ENCODE measurements at places on chromosomes 12 and 14.

DNA sequence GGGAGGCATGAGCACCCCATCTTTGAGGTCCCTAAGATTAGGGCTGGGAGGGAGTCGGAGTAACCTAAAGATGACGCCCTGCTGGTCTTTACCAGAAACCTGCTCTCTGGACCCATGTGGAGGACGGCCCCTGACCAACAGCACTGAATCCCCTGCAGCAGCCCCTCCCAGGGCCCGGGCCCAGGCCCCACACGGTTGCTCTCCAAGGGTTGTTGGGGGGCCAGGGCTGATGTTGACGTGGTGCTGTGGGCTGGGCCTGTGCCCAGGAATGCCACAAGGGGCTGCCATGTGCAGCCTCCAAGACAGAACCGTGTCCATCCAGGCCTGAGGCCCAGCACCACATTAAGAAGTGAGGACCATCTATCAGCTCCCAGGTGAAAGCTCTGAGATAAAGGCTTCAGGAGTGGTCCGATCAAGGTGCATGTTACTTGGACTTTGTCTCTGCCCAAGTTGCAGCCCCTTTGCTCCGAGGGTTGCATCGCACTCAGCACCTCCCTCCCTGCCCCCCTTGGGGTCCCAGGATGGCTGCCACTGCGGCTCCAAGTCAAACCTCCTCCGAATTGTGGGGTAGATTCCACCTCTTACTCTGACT is 29.6 kb downstream of the LRCOL1 start:
- no peak for DNase-seq

DNA sequence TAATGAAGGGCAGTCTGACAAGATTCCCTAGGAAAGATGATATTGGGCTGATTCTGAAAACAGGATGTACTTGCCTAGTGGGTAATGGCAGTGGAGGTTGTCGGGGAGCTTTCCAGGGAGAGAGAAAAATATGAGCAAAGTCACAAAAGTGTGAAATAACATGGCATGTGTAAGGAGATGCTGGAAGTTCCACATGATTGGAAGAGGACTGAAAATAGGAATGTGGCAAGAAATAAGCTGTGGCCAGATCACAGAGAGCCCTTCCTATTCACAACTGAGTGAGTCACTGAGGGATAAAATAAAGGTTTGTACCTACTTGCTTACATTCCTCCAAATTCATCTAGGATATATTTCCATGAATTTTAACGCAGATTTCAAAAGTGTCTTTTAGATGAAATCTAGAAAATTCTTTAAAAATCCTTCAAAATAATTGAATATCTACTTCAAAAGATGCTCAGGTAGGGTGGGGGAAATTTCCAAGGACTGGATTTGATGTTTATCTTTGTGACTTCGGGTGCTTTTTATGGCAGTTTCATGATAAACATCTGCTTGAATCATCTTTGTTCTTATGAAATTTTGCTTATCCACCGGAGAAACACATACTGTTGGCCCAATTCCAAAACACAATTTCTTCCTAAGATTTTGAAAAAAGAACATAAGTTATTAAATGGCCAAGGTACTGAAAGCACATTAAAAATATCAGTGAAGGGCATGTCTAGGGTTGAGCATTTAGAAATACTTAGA is 36.3 kb upstream of the SLC2A13 start:
- DNase-seq, result no peak

DNA sequence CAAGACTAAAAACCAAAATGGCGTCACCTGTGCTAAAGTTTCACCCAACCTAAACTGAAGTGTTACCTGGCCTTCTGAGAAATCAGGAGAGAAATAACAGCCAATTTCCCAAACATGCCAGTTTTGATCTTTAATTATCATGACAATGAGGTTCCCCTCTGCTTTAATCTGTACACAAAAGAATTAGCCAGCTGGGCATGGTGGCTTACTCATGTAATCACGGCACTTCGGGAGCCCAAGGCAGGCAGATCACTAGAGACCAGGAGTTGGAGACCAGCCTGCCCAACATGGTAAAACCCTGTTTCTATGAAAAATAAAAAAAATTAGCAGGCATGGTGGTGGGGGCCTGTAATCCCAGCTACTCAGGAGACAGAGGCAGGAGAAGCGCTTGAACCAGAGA is 4.9 kb downstream of the HEATR4 start:
- DNase-seq, result no peak

DNA sequence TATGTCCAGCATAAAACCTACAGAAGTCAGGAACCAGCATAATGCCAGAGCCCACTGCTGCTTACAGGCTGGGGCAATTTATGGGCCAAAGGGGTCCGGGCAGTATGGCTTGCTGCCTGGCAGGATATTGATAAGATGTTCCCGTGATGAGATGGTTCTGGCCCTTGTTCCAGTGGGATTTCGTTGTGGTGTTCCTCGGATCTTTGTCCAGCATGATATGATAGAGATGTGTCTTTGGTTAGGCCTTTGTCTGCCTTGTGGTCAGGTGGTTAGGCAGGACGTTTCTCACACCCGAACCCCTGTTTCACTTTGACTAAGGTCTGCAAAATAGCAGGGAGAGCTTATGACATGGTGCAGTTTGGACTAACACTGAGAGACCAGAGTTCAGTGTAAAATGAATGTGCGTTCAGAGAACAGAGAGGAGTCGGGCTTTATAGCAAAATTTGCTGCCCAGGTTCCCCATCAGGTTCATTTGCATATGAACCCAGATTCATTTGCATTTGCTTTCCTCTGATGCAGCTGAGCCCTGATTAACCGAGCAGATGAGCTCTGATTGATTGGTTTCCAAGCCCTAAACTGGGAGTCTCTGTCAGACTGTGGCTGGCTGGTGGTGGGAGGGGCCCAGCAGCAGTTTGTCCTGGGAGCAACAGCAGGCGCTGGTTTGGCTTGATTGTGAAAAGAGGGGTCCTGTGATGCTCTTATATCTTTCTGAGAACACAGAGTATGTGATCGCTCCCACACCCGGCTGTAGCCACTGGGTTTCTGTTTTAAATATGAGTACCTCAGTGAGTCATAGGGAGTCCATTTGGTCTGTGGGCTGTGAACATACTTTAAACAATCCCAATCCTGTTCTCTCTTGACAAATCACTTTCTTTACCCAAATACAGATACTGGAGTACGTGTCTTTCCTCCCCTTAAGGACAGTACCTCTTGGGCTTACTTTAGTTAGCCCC is 156.3 kb upstream of the PZP start:
- no peak for DNase-seq

- DNase-seq, result no peak
Observed at GRCh38 chr12:92199819-92200576, 54.4 kb upstream of the BTG1 start.

DNA sequence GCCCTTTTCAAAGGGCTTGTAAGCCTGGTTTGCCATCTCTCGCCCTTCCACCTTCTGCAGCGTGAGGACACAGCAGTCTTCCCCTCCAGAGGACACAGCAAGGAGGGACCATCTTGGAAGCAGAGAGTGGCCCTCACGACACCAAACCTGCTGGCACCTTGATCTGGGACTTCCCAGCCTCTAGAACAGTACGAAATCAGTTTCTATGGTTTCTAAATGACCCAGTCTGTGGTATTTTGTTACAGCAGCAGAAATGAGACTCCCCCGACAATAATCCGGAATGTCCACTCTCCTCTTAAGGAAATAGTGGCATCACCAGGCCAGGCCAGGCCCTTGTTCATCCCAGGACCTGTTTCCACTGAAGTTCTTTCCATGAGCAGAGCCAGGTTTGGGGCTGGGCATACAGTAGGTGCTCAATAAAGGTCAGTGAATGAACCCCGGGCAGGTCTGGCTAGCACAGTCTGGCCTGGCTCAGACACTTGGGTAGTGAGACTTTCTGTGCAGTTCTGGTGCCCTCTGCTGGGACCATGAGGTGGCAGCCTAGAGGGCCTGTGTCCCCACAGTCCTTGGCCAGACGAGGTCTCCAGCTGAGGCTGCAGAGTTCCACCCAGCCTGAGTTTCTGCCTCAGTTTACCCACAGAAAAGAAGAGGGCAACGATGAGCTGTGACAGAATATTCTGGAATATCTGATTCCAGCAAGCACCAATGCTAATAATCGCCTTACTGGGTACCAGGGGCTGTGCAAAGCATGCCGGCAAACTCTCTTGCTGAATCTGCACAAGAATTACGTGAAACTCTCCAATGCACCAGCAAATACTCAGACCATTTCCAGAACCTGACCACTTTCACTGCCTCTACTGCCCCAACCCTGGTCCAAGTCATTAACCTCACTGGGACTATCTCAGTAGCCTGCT is 14.0 kb downstream of the ABCB9 start:
- peak; percentile 88 for DNase-seq

DNA sequence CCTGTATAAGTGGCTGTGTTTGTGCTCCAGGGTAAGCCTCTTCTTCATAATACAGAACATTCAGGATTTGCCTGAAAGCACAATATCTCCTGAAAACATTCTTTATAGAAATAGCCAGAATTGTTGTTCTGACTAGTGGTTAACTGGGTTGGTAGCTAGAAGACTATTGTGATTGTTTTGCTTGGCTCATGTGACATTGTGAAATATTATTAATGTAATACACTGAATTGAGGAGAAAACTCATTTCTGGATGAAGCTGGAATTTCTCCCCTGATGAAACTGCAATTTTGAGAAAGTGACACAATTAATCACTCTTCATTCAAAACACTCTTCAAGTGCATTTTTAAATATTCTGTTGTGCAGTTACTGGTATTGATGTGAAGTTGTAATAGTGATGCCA is 172.3 kb upstream of the PTPRQ start:
- DNase-seq, result no peak

- DNase-seq, result no peak
Observed at GRCh38 chr14:80150301-80150700, 61.0 kb downstream of the DIO2 start.

DNA sequence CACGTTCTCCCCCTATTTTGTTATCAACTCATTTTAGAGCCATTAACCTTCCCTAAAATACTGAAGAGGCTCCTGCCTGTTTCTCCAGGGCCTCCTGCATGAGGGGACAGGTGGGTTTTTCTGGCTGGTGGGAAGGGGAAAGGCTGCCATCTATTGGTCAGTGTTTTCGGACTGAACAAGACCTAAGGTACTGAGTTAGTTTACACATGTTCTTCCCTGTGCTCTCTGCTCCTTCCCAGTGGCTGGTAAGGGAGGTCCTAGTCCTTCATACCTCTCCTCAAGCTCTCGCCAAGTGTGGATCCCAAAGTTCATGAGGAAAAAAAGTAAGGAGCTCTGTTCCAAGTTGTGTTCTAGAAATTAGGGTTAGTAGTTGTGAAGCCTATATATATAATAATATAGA is 357.5 kb downstream of the FSCB start:
- DNase-seq, result peak; percentile 28

GRCh38 chr12:673849-674248 is 10.6 kb upstream of the NINJ2 start:
- no peak for DNase-seq

GRCh38 chr12:26276709-26277108 is 81.3 kb downstream of the SSPN start:
- DNase-seq, result no peak

DNA sequence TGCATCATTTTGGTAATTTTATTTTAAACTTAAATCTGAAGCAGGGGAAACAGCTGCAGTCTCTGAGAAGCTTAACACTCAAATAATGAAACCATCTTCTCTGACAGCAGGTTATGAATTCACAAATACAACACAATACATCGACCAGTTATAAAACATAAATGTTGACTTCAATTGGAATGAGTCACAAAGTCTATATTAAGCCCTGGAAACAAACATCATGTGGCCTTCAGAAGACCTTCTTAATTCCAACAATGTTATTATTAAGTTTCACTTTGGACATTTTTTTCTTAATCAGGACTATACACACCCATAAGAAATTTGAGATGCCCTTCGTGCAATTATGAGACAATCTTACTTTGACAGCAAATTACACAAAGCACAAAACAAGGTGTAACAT is 68.9 kb downstream of the CEP128 start:
- no peak for DNase-seq

DNA sequence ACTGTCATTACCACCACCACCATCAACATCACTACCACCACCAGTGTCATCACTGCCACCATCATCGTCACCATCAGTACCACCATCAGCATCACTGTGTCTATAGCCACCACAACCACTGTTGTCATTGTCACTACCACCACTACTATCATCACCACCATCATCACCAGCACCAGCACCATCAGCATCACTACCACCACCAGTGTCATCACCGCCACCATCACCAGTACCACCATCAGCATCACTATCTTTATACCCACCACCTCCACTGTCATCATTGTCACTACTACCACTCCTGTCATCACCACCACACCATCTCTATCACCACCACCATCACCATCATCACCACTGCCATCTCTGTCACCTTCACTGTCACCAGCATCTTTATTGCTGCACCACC is 60.6 kb downstream of the BEGAIN start:
- no peak for DNase-seq

- DNase-seq, result no peak
Observed at GRCh38 chr14:52783206-52783605, 8.2 kb downstream of the GNPNAT1 start.

GRCh38 chr14:91371011-91371989 is 46.3 kb downstream of the CCDC88C start:
- DNase-seq, result no peak

DNA sequence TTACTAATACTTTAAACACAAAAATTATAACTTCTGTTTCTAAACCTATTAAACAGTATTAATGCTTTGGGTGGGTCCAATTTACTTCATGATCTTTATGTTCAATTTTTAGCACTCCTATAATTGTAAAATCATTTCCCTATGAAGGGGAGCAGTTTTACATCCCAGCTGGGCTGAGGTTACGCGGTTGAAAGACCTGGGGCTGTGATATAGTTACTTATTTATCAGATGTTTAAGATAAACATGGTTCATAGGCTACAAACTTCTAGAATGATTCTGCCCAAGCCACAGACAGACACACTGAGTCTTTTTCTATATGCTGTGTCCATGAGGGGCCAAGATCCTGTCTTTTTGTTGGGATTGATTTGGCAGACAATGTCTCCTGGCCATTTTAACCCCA is 44.4 kb downstream of the DYRK2 start:
- DNase-seq, result no peak

- no peak for DNase-seq
Observed at GRCh38 chr12:102043928-102044327, 17.9 kb downstream of the WASHC3 start.

- peak; percentile 74 for DNase-seq
Observed at GRCh38 chr14:64880221-64881121, 764 bp upstream of the SPTB start.

GRCh38 chr14:38608244-38608643 is 352.4 kb upstream of the CLEC14A start:
- no peak for DNase-seq

DNA sequence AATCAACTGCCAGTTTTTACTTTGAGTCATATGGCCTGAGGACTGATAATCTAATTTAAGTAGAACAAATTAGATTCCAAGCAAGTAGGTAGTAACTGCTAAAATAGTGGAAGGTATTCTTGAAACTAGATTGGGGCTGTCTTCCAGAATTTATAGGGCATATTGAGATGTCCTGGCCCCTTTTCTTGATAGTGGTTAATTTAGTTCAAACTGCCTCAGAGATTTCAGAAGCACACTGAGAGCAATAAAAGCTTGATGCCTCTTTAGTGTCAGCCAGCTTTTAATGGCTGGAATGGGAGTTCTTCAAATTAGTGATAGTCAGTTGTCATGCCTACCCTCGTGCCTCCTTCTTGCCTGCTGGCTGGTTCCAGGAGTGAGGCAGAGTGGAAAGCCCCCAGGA is 120.5 kb downstream of the AKAP6 start:
- no peak for DNase-seq

- peak; percentile 45 for DNase-seq
Observed at GRCh38 chr14:23910101-23910875, 43.3 kb upstream of the DHRS4 start.

- DNase-seq, result no peak
Observed at GRCh38 chr12:47066278-47067025, 13.0 kb upstream of the PCED1B start.

Data from tongue (tissue), 3 donors.